ENCODE measurements at places on chromosomes 7 and 10.
A peak's percentile ranks its signal among the peaks of the same experiment; 100 is the strongest.

- no peak for DNase-seq
Observed at GRCh38 chr10:15238555-15239335, 70.3 kb upstream of the NMT2 start.

DNA sequence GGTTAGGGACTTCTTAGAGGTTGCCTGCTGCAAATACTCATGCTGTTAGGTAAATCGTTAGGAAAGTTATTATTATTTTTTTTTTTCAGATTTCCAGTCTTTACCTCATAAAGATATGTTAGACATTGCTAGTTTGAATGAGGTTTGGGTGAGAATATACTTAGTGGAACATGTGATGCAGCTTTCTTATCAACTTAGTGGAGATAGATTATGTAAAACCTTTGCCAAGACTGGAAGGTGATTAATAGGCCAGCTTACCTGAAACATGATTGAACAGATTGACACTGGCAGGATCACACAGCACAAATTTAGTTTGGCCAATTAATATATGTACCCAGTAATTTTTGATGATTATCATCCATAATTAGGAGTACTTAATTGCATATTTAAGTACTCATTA lies 32.3 kb downstream of the ADD3 start:
- DNase-seq = no peak

- no peak for DNase-seq
Observed at GRCh38 chr10:110311357-110311949, 6.7 kb upstream of the SMNDC1 start.

GRCh38 chr10:132404169-132404880 lies 7.3 kb downstream of the PWWP2B start:
- DNase-seq = no peak

GRCh38 chr7:69989551-69989950 lies 391.3 kb downstream of the AUTS2 start:
- DNase-seq = no peak

GRCh38 chr10:78755063-78755701 lies 313.6 kb upstream of the ZMIZ1 start:
- no peak for DNase-seq

- no peak for DNase-seq
Observed at GRCh38 chr7:135717693-135718092, 10.3 kb downstream of the SLC13A4 start.

GRCh38 chr7:50552921-50553320 lies 12.3 kb downstream of the DDC start:
- no peak for DNase-seq

- peak; percentile 81 for DNase-seq
Observed at GRCh38 chr10:110425684-110426293, 71.9 kb upstream of the DUSP5 start.

GRCh38 chr10:128713471-128713870 lies 587.2 kb upstream of the MKI67 start:
- DNase-seq = no peak

GRCh38 chr7:80883154-80884025 lies 35.5 kb downstream of the SEMA3C start:
- DNase-seq = no peak

DNA sequence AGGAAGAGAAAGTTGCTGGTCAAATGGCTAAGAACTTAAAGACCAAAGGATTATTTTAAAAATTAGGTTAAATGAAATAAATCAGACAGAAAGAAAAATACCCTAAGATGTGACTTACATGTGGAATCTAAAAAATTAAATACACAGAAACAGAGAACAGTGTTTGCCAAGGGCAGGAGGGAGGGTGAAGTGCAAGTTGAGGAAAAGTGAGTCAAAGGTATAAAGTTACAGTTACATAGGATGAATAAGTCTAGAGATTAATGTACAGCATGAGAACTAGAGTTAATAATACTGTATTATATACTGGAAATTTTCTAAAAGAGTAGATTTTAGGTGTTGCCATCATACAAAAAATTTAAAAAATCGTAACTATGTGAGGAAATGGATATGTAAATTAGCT lies 146.3 kb downstream of the MDFIC start:
- no peak for DNase-seq

- no peak for DNase-seq
Observed at GRCh38 chr7:142992427-142992826, 30.3 kb upstream of the KEL start.

DNA sequence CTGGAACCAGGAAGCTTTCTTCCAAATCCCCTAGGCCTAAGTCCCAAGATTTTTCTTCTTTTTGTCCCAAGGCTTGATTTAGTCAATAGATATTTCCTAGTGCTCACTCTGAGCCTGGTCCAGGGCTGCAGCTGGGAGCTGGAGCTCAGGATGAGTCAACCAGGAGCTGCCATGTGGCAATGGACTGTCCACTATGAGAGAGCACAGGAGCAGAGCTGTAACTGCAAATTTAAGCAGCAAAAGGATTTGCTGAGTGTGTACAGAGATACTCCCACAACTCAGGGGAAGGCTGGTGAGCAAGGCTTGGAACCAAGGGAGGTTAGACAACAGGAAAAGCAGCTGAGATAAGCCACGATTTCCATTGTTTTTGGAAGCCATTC lies 92.1 kb upstream of the CXCL12 start:
- DNase-seq = no peak

GRCh38 chr10:96387161-96387560 lies 28.4 kb upstream of the OPALIN start:
- DNase-seq = no peak

All from stimulated activated CD4-positive, alpha-beta T cell treated with anti-CD3 and anti-CD28 coated beads, Interleukin-1b, Interleukin-23, amount 100 ng/mL, for 48 hours (primary cell).